ENCODE measurements at places on chromosomes 2 and 18.

DNA sequence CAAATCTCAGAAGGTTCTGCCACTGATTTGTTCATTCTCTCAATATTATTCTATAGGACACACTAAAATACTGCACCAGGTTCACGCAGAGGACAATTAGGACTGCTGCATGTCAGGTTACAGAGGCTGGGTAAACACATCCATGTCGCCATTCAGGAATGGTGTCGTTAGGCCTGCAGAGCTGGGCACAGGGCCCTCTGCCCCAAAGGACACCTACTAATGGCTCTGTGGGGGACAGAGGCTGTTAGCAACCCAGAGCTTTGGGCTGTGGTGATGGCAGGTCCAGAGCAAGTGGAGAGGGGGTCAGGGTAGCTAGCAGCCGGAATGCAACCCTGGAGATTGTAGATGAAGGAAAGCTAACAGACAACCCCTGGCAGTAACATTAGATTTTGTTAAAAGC lies 115.9 kb downstream of the TTC32 start:
- no peak for DNase-seq

DNA sequence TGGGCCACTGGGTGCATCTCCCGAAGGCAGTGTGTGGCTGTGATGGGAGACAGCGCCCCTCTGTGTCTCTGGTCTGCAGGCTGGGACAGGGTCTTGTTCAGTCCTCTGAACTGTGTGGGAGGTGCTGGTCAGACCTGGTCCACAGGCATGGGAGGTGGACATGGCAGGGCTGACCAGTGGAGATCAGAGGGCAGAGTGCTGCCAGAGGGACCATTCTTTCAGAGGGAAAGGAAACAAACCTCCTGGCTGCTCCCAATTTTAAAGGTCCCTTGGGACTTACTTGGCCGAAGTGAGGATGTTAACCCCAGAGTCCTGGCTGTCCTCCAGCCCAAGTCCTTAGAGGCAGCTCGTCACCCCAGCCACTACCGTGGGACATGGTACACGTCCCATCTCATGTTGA lies 4.0 kb downstream of the CAPN13 start:
- no peak for DNase-seq

- DNase-seq = no peak
Observed at GRCh38 chr2:210224591-210224940, 681 bp downstream of the ACADL start.

GRCh38 chr2:67498931-67499330 lies 101.8 kb downstream of the ETAA1 start:
- no peak for DNase-seq

DNA sequence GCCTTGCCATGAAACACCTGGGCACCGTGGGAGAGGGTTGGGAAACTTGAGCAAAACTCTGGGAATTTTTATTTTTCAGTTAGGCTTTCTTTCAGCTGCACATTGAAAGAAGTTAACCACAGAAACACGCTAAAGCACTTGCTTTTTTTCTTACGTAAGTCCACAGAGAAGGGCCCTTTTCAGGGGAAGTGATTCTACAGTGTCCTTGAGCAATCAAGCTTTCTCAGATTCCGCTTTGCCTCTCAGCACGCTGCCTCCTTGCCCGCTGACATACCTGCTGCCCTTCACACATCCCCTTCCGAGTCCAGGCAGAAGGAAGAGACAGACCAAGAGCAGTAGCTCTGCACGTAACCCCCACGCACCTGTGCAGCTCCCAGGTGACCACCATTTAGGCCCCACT lies 135.5 kb upstream of the MYT1L start:
- DNase-seq = no peak

GRCh38 chr2:162677476-162677875 lies 161.1 kb downstream of the KCNH7 start:
- DNase-seq = no peak

- no peak for DNase-seq
Observed at GRCh38 chr18:69885841-69886531, 61.7 kb downstream of the CD226 start.

GRCh38 chr18:13337369-13337768 lies 118.8 kb downstream of the LDLRAD4 start:
- DNase-seq = no peak

DNA sequence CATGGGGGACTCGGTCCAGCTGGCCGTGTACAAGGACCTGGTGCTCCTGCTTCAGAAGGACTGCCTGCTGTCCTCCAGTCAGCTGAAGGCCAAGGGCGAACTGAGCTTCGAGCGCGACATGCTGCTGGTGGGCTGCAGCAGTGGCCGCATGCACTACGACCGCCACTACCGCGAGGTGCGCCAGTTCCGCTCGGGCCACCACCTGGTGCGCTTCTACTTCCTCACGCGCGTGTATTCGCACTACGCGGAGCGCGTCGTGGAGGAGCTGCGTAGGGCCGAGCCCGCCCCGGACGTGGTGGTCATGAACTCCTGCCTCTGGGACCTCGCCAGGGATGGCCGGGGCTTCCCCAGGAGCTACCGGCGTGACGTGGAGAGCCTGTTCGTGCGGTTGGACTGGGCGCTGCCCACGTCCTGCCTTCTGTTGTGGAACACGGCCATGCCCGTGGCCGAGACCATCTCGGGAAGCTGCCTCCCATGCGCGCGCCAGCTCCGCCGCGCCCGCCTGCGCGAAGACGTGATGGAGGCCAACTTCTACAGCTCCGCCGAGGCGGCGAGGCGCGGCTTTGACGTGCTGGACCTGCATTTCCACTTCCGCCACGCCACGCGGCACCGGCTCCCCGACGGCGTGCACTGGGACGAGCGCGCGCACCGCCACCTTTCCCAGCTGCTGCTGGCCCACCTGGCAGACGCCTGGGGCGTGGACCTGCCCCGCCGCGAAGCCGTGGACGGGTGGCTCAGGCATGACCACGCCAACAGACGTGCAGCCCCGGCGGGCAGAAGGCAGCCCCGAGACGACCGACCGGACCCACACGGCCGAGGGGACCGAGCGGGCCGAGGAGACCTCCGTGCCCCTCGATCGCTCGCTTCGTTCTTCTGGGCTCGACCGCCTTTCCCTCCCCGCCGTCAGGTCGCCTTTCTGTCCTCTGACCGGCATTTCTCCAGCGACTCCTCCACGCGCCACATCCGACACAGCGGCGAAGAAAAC lies 293.9 kb upstream of the ERBB4 start:
- no peak for DNase-seq

DNA sequence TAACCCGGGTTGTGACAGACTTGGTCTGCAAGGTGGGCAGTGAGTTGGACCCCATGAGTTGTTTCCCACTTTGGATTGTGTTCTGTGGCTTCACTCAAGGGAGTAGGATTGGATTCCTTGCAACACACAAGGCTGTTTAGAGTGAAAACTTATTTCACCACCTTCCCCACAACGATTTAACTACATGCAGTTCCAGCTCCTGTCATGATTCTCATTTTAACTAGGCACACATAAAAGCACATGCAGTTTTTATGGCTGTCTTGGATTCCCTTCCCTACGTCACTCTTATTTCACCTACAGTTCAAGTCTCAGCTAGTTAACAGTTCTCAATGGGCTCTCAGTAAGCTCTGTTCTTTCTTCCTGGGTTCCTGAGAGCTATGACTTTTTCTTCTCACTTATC lies 15.9 kb downstream of the EFEMP1 start:
- DNase-seq = no peak

GRCh38 chr18:35473562-35473961 lies 24.2 kb downstream of the INO80C start:
- no peak for DNase-seq

- no peak for DNase-seq
Observed at GRCh38 chr2:191276792-191277465, 31.7 kb downstream of the MYO1B start.

DNA sequence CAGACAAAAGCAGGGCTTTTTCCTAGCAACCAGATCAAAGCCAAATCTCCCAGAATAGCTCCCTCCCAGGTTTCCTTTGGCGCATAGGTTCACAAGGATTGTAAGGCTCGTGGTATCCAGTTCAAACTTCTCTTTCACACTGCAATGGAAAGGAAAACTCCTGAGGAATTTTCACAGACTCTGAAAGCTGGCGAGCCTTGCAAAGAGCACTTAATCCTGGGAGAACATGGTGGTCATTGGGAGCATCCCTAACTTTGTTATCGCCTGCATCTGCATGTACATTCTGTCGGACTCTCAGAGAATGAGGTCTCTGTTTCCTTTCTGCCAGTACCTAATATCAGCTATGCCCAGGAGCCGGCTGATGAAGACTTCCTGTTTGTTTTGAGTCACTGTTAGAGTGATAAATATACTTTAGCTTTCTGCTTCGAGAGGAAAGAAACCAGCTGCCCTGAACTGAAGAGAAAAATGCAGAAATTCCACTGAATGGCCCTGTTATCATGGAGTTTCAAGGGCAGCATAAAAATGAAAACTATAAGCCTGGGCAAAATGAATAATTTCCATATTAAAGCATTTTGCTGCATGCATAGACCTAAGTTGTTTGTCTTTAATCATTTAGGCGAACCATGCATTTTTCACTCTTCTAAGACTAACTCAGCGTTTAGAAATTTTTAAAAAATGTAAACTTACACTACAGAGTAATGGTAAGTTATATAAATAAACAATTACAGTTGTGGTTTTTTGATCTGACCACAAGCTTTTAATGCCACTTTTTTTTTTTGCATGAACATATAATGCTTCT lies 76.4 kb upstream of the ZEB2 start:
- no peak for DNase-seq

DNA sequence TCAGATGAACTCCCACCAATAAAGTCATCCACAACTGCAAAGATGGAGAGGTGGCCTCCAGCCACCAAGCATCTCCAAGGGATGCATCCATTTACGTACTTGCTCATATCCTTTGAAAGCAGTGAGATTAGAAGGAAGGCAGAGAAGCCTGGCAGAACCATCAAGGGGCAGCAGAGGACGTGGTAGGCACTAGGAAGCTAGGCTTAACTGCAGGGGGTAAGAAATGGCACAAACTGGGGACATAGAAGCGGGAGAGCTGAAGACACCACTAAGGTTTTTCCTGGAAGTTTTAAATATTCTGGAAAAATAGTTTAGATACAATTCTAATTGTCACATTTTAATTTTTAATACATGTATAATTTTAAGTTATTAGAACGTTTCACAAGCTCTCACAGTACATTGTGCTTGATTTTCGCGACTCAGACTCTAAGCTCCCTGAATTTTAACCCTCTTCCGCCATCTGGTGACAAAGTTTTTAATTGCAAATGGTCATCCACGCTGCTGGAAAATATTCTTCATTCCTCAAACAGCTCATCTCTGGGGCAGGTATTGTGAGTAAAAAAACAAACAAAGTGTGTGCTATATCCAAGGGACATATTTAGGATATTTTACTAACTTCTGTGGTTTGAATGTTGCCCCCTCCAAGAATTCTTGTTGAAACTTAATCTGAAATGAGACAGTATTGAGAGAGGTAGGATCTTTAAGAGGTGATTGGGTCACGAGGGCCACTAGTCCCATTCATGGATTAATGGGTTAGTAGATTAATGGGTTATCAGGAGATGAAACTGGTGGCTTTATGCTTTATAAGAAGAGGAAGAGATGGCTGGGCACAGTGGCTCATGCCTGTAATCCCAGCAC lies 1.6 kb upstream of the PSTPIP2 start:
- no peak for DNase-seq

DNA sequence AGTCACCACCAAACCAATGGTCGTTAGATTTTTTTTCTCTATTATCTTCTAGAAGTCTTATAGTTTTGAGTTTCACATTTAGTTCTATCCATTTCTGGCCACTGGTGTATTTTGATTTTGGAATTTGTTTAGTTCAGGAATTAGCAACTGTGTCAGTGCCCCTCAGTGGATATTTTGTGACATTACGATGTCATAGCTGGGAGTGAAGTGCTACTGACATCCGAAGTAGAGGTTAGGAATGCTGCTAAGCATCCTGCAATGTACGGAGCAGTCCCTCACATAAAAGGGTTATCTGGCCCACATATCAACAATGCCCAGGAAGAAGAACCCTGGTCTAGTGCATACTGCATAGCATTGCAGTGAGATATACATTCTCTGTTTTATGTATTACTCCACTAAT lies 157.4 kb upstream of the RGPD4 start:
- DNase-seq = no peak

GRCh38 chr18:23824240-23824639 lies 135.0 kb downstream of the LAMA3 start:
- DNase-seq = no peak

GRCh38 chr2:138640921-138641676 lies 139.1 kb downstream of the NXPH2 start:
- DNase-seq = no peak

- DNase-seq = no peak
Observed at GRCh38 chr2:185338104-185338503, 400.5 kb upstream of the FSIP2 start.

DNA sequence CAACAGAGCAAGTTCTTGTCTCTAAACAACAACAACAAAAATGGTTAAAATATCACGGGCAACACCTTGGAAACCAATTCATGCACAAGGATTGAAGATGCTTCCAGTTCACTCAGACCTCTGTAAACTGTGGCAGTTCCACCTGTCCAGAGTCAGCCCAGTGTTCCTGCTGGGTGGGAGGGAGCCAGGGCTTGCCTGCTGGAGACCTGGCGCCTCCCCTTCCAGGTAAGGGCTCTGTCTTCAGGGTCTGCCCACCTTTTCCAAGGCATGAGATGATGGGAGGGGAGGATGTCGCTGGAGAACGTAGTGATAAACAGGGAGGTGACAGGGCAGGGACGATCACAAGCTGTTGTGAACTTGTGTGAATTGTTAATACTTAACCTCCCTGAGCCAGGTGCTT lies 9.8 kb upstream of the GPC1 start:
- no peak for DNase-seq

- DNase-seq = no peak
Observed at GRCh38 chr2:241939541-241939940, 70.0 kb downstream of the RTP5 start.

- no peak for DNase-seq
Observed at GRCh38 chr2:10882568-10882967, 29.2 kb upstream of the KCNF1 start.

GRCh38 chr2:14722904-14723570 lies 90.5 kb downstream of the LRATD1 start:
- no peak for DNase-seq

GRCh38 chr2:129459200-129459876 lies 520.1 kb upstream of the RAB6C start:
- no peak for DNase-seq

DNA sequence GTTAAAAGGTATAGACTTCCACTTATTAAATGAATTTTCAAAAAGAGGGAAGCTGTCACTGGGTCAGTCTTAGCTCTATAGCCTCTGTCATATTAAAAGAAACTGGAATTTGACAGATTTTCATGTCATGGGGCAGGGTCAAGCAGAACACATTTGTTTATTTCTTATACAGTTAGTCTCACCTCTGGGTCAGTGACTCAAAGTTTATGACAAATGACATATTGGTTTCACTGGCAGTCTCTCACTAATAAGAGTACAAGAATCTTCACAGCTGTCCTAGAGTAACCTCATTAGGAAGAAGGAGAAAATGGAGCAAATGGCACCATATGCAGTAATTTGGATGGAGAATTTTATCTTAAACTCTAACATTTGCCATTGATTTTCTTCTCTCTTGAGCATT lies 63.2 kb downstream of the MBD2 start:
- DNase-seq = no peak

Data from suprapubic skin (tissue), 4 donors.